ENCODE measurements at places on chromosomes 1 and 21.

DNA sequence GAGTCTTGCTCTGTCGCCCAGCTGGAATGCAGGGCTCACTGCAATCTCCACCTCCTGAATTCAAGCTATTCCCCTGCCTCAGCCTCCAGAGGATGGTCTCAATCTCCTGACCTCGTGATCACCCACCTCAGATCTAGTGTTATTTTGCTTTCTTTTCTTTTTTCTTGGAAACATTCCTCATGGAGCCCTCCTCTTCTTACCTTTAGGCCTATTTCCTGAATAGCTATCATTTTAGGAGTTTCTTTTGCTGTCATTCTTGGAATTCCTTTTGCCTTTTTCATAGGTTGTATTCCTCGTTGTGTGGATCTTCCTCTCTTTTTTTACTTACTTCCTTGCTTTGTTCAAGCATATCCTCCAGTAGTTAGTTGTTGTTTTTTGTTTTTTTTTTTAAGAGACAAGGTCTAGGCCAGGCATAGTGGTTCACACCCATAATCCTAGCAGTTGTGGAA, 173.8 kb downstream of the RASAL2 start:
- no peak for DNase-seq

DNA sequence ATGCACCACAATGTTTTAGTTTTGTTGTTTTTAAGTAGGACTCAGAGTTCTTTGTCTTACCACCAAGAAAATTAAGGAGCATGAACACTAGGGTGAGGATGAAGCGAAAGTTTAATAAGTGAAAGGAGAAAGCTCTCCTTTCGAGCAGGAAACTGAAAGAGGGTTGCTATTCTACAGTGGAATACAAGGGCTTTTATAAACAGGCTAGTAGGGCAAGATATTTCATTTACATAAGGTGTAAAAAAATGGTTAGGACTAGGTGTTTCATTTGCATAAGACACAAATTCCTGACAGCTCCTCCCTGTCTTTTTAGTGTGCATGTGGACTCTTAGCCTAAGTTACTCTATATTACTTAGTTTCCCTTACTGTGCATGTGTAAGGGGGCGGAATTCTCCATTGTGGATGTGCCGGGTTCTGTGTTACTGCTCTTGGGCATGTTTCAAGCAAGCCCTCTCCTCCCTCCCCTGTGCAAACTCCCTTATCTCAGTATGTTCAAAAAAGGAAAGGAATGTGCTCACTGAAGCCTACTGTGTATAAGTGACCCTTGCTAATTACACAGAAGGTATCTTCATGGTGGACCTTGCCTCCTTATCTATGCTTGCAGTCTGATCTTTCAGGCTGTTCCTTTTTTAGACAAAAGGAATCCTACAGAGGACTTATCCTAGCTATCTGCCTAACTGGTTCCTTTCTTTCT, 7.3 kb downstream of the TSHB start:
- DNase-seq, result no peak

- DNase-seq, result no peak
Observed at GRCh38 chr1:64848803-64849202, 103.9 kb downstream of the RAVER2 start.

DNA sequence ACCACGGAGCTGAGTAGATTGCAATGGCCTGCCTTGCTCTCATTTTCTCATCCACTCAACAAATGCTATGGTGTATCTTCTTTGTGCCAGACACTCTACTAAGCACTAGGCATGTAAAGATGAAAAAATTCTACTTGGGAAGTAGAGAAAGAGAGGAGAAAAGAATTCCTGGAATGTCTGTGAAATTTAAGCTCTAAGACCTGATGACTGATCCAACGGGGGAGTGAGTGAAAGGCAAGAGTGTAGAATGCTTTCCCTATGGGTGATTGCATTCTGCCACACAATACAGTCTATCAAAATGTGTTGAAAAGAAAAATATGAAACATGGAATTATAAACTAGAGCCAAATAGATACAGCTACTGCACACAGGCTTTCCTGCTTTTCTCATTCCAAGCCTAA, 82.3 kb downstream of the CYYR1 start:
- no peak for DNase-seq

GRCh38 chr1:53508991-53509666, 49.9 kb downstream of the DMRTB1 start:
- DNase-seq, result no peak

GRCh38 chr1:203534526-203534925, 40.6 kb downstream of the OPTC start:
- DNase-seq, result no peak

- no peak for DNase-seq
Observed at GRCh38 chr1:2384941-2385481, 6.3 kb downstream of the MORN1 start.

GRCh38 chr1:208562151-208562960, 318.2 kb upstream of the PLXNA2 start:
- DNase-seq, result no peak

DNA sequence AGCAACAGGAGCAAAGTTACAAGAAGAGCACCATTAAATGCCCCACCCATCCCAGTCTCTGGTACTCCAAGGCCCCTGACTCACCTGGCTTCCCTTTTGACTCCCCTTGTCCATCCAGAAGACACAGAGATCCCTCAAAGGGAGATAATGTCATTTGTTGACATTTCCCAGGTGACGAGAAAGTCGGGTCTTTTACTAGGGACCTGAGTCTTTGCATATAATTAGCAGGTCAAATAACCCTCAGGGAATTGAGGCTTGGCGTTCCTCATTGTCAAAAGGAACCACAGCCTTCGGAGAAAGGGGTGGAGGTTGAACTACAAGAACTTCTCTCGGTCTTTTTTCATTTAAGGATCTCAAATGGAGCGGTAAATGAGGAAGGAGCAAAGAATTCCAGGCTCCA, 133.2 kb downstream of the PROX1 start:
- no peak for DNase-seq

DNA sequence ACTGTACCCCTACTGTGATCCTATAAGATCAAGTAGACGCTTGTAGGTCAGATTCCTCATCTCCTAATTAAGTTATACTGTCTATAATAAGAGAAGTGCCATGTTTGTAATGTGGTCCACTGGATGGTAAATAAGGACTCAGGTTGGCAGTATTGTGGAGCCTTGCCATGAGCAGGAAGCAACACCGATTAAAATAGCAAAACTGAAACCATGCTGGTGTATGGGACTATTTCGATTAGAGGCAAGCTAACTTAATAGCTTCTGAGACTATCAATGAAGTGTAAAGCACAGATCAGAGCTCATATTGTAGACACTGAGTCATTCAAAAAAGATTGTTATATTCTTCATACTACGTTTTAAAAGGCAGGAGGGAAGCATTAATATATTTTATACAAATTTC, 348.8 kb downstream of the HHAT start:
- no peak for DNase-seq

DNA sequence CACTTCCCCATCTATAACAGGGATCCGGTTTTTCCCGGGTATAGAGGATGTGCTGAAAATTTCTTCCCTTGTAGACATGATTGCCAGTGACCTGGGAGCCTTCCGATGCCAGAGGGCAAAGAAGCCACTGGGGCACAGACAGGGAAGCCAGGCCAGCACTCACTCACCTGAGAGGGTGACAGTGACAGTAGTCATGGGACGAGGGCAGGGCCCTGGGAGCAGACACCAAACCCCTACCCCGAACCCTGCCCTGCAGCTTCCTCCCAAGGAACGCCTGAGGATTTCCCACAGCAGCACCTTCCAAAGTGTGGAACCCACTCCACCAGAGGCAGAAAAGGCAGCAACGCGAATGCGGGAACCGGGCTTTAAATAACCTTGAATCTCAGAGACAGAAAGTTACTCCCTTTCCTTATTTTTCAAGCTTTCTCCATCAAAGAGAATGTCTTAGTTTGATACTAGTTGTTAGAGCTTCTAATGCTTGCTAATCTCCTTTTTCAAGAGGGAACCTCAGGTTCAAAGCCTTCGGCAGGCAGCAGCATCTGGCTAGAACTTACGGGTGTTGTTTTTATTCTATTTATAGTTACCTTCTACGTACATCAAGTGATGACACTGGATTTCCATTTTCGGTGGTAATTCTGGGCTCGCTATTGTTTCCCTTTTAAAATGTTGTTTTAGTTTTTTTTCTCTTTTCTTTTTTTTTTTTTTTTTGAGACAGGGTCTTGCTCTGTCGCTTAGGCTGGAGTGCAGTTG, 2.8 kb downstream of the DDOST start:
- DNase-seq, result no peak

DNA sequence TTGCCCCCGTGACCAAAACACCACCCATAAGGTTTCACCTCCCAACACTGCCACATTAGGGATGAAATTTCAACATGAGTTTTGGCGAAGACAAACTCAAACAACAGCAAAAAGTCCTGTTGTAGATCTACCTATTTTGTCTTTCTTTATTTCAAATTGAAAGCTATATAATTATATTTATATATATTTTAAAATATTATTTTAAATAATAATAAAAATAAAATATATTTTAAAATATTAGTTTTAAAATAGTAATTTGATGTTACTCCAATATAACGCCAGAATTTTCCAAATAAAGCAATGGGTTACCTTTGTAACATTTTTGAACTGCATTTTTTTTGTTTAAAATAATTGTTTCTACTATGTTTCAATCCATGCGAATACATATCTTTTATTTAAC, 263.5 kb upstream of the USP25 start:
- no peak for DNase-seq

GRCh38 chr1:192802406-192802805, 6.4 kb upstream of the RGS2 start:
- DNase-seq, result no peak

Measured in Panc1 (cell line).